B cell (primary cell): ENCODE measurements at places on chromosomes 1 and 21.

DNA sequence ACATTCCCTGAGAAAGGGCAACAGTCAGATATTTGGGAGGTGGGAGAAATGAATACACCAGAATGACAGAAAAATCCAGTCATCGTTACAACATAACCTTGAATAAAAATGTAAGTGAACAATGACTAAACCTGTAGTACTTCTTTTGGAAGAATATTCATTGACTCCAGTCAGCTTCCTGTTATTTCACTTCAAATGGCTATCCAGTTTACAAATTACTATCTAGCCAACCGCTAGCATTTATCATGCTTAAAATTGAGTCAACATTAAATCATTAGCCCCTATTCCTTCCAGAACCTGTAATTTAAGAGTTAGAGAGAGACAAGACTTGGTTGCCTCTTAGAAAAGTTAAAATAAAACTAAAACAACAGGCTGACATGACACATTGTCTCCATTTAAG is 33.6 kb downstream of the WLS start:
- no peak for DNase-seq

DNA sequence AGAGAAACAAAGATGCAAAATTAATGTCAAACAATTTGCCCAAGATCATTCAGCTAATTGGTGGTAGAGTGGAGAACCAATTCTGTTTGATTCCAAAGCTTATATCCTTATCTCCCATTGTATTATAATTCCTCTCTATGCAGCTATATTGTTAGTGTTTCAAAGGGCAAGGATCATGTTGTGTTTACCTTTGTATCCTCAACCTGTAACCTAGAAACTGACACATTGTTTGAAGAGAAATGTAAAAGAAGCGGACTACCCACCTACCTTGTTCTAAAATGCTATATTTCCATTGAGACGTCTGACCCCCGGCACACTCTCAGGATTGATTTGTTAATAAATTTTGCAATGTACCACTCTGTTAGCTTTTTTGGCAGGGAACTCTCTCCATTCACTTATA is 9.3 kb downstream of the RAVER2 start:
- DNase-seq = no peak

- DNase-seq = no peak
Measured at GRCh38 chr1:20793236-20793635, 6.1 kb upstream of the HP1BP3 start.

GRCh38 chr1:38283696-38284470 is 237.3 kb upstream of the POU3F1 start:
- no peak for DNase-seq

- no peak for DNase-seq
Measured at GRCh38 chr1:109371341-109371739, 26.4 kb downstream of the SORT1 start.

DNA sequence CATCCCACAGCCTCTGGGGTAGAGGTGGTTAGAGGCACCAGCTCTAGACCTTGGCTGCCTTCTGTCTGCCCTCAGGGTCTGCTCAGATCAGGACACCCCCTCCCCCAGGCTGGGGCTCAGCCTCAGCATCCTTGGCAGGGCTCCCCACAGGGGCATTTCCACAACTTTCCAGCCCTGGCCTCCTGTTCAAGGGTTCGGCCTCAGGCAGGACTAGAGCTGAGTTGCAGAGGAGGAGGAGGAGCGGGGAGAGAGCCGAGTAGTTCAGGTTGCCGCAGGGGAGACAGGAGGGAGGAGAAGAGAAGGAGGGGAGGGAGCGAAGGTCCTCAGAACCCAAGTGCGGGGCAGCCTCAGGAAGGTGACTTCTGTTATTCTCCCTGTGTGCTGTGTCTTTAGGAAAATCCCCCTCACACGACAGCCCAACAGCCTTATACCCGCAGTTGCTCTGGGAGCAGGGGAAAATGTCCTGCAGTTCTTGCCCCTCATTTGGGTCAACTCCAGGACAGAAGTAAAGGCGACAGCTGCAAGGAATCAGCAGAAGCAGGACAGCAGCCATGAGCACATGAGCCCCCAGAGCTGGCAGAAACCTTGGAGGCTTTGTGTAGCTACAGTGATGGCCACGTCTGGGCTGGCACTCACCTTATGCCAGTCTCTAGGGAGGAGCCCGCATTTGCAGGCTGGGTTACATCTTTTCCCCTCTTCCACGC is 46.5 kb upstream of the TENT5B start:
- DNase-seq = no peak

GRCh38 chr1:183215076-183215720 is 29.1 kb downstream of the LAMC2 start:
- no peak for DNase-seq

- DNase-seq = no peak
Measured at GRCh38 chr1:109757936-109758786, 5.6 kb downstream of the EPS8L3 start.

DNA sequence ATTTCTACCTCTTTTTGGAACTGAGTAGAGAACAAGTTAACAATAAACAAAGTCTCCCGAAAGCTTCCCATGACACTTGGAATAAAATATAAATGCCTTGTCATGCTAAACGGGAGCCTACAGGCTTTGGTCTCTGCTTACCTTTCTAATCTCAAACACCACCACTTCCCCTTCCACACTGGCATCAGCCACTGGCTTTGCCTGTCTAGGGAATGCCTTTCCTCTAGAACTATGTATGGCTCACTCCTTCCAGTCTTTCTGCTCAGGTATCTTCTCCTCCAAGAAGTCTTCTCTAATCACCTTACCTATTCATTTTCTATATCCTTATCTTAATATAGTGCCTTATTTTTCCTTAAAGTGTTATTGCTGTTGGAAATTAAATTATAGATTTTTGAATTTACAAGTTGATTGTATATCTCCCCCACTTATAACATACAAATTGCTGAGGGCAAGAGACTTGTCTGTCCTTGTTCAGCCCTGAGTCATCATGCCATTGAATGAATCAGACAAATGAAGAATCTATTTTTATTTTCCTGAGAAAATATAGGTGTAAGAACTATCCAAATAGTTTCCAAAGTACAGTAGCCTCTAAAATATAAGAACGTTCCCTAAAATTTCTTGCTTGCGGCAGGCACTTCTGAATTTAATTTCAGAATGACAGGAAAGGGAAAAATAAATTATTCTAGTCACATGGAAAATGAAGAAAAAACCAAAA is 119.2 kb downstream of the TM2D1 start:
- DNase-seq = no peak

DNA sequence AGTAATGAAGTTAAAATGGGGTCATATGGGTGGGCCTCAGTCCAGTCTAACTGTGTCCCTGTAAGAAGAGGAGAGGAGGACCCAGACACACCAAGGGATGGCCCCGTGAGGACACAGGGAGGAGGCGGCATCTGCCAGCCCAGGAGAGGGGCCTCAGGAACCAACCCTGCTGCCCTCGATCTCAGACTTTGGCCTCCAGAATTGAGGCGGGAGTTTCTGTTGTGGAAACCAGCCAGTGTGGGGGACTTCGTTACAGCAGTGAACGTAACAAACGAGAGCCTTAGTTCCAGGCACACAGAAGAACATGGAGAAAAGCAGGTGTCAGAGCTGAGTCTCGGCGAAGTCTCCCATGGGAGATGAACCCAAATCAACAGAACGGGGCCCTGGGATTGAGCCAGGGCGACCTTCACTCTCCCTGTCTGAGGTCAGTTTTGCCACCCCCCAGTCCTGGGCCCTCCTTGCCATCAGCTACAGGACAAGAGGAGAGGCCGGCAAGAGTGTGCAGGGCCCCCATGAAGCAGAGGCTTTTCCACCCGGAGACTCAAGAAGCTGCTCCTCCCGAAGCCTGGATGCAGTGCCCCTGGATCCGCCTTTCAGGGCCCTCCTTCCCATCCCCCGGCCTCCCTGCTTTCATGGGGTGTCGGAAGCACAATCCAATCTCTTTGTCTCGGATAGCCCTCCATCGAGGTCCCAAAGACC is 36.6 kb downstream of the TFF3 start:
- no peak for DNase-seq

GRCh38 chr1:43994794-43995790 is 3.7 kb downstream of the CCDC24 start:
- no peak for DNase-seq

GRCh38 chr1:18852501-18852900 is 7.0 kb downstream of the TAS1R2 start:
- no peak for DNase-seq

DNA sequence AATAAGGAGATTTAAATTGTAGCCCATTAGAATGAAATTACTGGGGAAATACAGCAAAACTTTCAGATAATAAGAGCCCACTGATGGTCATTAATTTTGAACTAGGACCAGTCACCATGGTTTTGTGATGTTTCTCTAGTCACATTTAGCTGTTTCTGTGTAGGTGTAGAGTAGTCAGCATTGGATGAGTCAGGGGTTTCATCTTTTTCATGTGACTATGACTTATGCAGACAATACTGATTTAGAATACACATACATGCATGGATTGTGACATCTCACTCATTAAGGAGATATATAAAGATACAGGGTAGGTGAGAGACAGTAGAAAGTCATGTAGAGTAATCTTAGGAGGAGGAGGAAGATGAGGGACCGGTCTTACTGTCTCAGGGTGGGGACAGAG is 1192.7 kb downstream of the KCNT2 start:
- no peak for DNase-seq

DNA sequence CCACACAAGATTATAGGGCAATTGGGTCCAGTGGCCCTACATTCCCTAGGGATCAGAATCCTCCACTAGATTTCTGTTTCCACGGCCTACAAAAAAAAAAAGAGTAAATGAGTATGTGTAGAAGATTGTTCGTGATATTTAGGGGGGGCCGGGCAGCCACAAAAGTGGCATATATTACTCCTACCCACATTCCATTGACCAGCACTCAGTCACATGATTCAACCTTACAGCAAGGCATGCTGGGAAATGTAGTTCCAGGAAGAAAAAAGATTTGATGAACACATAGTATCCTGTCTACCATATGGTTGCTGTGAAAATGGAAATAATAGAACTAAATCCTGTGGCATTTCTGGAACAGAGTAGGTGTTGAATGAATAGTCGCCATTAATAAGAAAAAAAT is 43.4 kb upstream of the GJB5 start:
- no peak for DNase-seq

DNA sequence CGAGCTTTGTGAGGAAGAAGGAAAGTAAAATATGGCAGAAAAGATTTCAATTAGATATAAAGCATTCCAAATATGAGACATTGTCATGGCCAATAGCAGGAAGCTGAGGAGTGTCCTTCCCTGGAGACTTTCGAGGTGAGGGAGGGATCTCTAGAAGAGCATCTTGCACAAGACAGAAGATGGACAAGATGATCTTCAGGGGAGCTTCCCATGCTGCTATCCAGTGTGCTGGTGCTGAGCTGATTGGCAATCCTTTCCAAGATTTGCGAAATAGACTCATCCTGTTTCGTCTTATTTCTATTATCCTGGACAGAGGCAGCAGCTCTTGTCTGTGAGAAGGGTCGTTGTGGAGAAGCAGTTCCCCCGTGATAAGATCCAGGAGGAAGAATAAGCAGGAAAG is 342.0 kb upstream of the CAMK1G start:
- no peak for DNase-seq

GRCh38 chr21:44551340-44551961 is at the start of gene KRTAP10-2:
KRTAP10-2 (minus strand) TSS chr21:44551505; CDS start chr21:44551458, 47 bp downstream.
- DNase-seq = no peak

- DNase-seq = no peak
Measured at GRCh38 chr1:17023102-17023501, 11.4 kb upstream of the ATP13A2 start.

DNA sequence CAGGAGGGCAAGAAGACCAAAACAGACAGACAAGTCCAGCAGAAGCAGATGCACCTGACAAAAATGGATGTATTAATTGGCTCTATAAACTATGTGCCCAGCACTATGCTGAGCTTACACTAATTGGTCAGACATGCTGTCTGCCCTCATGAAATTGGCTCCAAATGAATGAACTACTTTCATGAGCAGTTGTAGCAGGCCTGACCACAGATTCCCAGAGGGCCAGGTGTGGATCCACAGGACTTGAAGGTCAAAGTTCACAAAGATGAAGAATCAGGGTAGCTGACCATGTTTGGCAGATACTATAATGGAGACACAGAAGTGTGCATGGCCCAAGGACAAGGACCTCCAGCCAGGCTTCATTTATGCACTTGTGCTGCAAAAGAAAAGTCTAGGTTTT is 14.5 kb downstream of the SLAMF7 start:
- no peak for DNase-seq

DNA sequence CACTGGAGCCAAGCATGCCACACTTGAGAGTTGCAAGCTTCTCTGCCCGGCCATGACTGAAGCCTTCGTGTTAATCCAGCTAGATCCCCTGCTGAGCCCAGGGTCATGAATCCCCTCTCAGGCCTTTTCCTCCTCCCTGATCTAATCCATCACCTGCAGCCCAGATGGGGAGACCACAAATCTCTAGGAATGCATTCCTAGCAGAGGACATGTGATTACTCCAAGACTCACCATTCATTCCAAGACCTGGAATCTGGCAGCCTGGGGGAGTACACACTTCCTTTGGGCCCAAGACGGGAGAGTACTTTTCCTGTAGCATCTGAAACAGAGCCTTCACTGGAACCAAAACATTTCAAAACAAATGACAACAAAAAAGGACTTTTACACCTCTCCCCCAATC is 269.3 kb upstream of the NFIA start:
- DNase-seq = no peak

GRCh38 chr1:183330335-183330734 is 87.8 kb downstream of the NMNAT2 start:
- DNase-seq = no peak

DNA sequence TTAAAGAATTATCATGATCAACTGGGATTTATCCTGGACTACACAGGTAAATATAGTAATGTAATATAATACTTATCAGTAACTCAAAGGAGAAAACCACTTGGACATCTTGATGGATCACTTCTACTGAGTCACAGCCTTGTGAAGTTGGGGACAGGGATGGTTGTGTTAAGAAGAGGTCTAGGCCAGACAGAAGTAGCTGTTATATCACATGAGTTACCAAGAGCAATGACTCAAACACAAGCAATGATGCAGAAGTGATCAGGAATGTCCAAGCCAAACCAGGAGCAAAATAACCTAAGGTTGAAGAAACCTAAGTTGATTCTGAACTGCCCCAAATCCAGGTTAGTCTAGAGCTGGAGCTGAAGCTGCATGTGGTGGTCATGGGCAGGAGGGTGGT is 424.5 kb upstream of the DAB1 start:
- no peak for DNase-seq

DNA sequence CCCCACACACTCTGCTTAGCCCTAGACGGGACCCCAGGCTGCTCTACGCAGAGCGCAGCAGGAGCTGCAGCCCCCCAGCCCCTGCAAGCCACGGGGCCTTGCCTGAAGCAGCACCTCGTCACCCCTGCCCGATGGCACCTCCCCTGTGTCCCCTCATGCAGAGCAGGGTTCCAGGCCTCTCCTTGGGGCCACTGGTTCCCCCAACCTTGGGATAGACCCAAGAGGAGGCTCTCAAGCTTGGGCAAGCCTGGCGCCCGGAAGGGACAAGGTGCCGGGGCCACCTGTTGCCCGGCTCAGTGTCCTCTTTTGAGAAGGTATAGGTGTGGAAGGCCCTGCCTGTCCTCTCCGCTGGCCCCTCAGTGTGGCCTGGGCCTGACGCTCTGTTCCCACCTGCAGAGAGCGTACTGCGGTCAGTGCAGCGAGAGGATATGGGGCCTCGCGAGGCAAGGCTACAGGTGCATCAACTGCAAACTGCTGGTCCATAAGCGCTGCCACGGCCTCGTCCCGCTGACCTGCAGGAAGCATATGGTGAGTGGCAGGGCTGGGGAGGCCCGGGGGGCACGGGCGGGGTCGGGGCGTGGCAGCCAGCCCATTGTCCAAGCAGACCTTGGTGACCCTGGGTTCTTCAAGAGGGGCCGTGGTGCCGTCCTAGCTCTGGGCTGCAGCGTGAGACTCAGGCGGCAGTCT is 50.6 kb downstream of the FAAP20 start:
- DNase-seq = no peak
